ENCODE measurements at places on chromosomes 3 and 15. TPM values are rescaled to one million over a fixed set of nuclear protein-coding genes. Genes with fewer than 3 reads are reported as not detected.
A peak's percentile ranks its signal among the peaks of the same experiment; 100 is the strongest.

The IQCH gene
- 0.90 TPM for total RNA-seq

The COPB2 gene
- 38.4 TPM for total RNA-seq

The PRR20G gene
- total RNA-seq = not detected

The ATP10A gene
- 0.59 TPM for total RNA-seq

The DGKG gene
- total RNA-seq = 12.1 TPM

The A4GNT gene
- total RNA-seq = not detected

The GOLGA8A gene
- total RNA-seq = 6.9 TPM

The GPR156 gene
- total RNA-seq = 0.43 TPM

The HTR3E gene
- total RNA-seq = not detected

DNA sequence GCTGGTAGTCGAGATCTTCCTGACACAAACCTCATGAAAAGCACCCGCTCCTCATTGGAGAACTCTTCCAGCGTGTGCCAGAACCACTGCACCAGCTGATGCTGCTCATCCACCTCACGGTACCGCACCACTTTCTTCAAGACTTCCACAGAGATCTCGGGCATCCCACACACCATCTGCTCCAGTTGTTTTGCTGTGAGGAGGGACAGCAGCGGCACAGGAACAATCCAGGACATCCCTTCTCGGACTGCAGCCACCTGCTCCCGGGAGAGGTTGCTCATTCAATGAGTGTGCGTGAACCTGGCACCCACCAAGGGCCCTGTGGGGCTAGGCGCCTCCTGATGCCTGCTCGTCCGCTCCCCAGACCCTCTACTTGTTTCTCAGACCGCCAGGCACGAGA lies 15.1 kb downstream of the FBXL22 start:
- DNase-seq = no peak

GRCh38 chr3:29585368-29585767 lies 304.5 kb downstream of the RBMS3 start:
- DNase-seq = no peak

DNA sequence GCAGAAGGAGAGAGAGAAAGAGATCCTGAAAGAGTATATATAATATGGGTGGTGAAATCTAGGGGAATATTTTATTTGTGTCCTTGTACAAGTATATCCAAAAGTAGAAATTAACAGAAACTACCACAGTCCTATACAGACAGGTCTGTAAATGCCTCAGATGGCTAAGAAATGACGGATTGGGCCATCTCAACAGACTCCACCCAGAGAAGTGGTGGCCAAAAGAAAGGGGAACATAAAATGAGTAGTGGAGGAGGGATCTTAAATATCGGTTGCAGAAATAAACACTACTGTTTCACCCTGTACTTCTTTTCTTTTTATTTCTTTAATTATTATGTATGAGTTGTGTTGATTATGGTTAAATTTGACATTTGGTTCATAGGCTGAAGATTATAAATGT lies 47.7 kb downstream of the CCR3 start:
- no peak for DNase-seq

GRCh38 chr15:49908236-49908932 lies 210.6 kb downstream of the ATP8B4 start:
- DNase-seq = no peak

DNA sequence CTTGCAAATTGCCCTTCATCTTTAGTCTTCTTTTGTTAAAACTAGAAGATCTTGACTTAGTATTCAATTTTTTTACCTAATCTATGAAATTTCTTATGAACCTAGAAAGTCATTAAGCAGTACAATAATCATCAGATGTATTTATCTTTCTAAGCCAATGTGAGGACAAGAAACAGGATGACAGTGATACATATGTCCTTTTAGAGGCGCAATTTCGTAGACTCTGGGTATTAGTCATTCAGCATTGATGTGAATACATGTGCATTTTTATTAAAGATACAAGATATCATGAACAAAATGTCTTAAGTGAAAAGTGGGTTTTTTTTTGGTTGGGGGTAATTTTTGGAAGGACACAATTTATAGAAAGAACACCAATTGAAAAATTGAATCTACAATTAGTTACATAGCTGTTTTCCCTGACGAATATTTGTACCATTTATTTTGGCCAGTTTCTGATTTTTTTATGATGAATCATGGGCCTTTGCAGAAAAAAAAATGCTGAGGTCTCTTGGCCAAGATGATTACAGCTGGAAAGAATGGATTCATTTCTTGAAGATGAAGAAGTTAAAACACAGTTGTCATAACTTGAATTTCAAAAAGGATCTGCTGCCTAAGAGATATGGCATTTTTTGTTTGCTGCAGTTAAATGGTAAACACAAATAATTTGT lies 48.9 kb upstream of the AGTR1 start:
- no peak for DNase-seq

- DNase-seq = no peak
Observed at GRCh38 chr3:129441215-129441614, 1.2 kb downstream of the IFT122 start.

DNA sequence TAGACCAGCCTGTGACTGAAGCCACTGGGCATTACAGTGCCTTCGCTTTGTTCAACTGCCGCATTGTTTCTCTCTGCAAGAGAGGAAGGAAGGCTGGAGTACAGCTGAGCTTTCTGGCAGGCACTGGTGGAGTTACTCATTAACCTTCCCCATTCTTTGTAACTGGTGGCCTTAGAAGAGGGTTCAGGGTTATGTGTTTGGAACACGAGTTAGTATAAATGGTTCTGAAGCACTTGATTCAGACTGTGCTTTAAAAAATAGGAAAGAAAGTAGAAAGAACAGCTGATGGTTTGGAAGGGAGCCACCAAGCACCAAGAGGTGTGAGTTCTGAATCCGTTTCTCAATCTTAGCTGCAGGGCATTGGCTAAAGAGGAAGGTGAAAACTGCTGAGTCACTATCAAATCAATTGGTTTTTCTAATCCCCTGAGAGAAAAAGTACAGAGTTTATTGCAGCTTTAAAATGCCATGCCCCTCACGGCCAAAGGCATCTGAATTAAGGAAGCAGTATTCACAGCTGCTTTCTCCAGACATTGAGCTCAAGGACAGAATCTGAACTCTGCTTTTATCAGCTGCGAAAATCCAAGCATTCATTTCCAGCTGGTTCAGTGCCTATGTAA lies 3.6 kb downstream of the HGD start:
- no peak for DNase-seq

GRCh38 chr15:74525309-74525708 lies 15.7 kb upstream of the ARID3B start:
- no peak for DNase-seq

- no peak for DNase-seq
Observed at GRCh38 chr3:12062605-12063004, 58.4 kb downstream of the SYN2 start.

- peak; percentile 91 for DNase-seq
Observed at GRCh38 chr15:40956541-40956982, 3.3 kb downstream of the CHAC1 start.

All from psoas muscle (tissue), 8 donors.